LHCN-M2 (cell line): ENCODE measurements at places on chromosomes 6 and 20.

- DNase-seq: no peak
These were observed 49.3 kb downstream of the GFRA4 start for GRCh38 chr20:3613821-3614440.

GRCh38 chr6:151722342-151722741, 85.1 kb upstream of the ESR1 start:
- DNase-seq: no peak

DNA sequence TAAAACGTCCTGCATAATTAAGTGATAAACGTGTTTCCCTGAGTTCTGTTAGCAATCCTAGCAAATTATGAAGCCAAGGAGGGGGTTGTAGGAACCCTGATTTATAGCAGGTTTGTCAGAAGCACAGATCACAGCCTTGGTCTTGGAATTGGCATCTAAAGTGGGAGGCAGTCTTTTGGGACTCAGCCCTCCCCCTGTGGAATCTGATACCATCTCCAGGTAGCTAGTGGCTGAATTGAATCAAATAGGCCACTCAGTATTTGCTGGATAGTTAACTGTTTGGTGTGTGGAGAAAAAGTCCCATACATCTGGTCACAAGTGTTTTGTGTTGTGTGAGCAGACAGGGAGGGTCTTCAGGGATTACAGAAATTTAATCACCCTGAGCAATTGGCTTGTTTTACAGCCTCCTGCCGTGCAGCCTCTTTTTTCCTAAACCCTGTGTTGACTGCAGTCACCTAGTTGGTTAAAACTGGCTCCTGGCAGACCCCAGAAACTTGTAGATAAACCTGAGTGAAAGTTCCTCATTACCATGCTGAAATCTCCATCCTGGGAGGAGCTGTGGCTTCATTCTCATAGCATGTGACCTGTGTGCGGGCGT, 19.0 kb upstream of the KIFC1 start:
- DNase-seq: no peak

GRCh38 chr6:107447663-107448216, 11.6 kb downstream of the PDSS2 start:
- DNase-seq: no peak

DNA sequence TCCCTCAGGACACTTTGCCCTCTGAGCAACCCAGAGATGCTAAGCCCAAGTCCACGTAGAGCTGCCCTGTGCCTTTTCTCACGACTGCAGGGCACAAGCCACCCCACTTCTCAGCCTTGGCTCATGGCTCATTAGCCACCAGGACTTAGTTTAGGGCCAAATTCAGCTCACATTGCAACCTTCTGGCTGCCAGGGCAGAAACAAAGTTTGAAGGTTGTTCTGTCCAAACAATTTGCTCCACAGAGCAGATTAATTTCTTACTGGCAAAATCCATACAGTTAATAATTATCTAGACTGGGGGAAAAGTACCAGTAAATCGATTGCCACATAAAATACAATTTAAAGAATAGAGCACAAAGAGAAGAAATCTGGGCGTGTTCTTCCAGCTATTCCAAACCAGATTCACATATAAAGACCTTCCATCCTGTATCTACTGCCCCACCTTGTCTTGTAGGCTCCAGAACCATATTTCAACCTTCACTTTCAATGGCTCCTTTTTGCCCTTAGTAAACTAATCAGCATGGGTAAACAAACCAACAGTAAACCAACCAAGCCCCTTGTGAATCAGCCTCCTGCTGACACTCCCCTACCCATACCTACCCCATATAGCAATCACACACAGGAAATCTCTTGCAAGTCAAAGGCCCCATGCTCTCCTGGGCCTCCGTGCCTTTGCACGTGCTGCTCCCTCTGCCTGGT, 101.9 kb downstream of the QRSL1 start:
- no peak for DNase-seq

DNA sequence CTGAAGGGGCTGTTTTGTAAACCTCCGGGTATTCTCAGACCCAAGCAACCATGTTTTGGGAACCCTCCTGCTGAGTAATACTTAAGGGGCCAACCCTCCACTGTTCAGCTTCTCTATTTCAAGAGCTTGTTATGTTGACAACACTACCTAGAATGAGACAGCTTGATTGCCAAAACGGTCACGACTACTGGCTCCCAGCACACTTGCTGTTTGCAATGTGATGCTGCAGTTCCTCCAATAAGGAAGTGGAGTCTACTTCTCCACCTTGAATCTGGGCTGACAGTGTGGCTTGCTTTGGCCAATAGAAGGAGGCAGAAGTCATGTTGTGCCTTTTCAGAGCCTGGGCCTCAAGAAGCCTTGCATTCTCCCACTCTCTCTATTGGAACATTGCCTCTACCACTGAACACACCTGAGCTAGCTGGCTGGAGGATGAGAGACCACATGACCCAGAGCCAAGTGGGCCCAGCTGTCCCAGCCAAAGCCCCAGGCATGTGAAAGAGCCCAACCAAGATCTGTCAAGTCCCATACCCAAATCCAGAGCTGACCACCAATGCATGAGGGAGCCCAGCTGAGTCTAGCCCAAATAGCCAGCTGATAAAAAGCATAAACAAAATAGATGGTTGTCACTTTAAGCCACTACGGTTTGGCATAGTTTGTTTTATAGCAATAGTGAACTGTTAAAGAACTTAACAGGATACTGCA, 108.0 kb downstream of the PRND start:
- no peak for DNase-seq

DNA sequence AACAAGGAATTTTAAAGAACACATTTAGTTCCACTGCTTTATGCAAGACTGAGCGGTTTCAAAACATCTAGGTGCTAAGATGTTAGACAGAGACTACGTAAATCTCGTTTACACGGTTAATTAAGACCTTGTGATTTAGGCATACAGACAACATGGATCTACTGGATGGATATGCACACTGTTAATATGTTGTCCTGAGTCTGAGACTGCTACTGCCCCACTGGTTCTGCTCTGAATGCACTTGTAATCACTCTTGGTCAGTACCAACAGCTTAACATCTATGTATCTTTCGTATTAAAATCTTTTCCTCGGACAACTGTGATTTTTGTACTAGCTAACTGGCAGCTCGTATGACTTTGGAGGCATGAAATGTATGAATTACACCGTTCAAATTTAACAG, 3.1 kb downstream of the MAN1A1 start:
- no peak for DNase-seq

DNA sequence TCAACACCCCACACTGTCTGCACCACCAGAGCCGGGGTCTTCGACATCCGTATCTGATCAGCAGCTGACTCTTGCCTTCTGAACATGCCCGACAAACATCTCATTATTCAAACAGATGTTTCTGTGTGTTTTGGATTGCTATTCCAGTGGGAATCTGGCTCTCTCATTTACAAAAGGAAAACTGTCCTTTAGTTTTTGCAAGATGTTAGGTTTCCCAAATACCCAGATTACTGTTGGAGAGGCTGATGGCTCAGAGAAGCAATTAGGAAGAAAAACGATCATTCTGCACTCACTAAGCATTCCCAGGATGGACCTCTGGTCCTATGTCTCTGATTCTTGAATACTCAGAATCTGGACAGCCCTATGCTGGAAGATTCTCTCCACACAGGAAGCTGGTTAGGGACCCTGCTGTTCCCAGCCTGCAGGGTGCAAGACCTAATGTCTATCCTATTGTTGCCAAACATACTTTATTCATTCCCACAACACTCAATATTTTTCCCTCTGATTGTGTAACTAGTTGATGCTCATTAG, 532.9 kb downstream of the CDH26 start:
- DNase-seq: no peak

DNA sequence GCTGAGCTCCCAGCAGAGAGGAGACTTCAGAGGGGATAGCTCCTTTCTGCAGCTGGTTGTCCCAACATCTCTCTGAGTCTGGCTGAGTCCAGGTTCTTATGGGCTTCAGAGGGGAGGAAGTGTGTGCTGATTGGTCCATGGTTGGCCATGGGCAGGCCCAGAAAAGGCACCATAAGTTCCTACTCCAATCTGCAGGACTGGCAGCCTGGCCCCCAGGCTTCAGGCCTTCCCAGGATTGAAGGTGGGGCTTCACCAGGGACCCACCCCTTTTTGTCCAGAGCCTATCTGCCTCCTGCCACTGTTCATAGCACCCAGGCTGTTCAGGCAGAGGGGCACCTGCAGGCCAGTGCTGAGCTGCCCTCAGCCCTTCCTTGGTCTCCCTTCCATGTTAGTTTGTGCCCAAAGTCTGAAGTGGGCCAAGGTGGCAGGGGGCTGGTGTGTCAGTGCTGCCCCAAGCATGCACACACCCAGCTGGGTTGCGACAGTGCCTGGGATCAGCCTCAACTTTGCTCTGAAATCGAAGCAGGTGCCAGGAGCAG, 21.6 kb upstream of the TOP1 start:
- no peak for DNase-seq

- DNase-seq: no peak
These were observed 108.2 kb downstream of the KIF6 start for GRCh38 chr6:39617026-39617425.

DNA sequence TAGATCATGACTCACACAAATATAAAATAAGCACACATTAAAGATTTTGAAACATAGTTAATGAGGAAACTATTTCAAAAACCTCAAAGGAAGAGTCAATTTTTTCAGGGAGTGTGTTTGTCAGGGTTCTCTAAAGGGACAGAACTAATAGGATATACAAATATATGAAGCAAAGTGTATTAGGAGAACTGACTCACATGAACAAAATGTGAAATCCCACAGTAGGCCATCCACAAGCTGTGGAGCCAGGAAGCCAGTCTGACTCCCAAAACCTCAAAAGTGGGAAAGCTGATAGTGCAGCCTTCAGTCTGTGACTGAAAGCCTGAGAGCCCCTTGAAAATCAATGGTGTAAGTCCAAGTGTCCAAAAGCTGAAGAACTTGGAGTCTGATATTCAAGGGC, 898.0 kb upstream of the EYS start:
- no peak for DNase-seq

DNA sequence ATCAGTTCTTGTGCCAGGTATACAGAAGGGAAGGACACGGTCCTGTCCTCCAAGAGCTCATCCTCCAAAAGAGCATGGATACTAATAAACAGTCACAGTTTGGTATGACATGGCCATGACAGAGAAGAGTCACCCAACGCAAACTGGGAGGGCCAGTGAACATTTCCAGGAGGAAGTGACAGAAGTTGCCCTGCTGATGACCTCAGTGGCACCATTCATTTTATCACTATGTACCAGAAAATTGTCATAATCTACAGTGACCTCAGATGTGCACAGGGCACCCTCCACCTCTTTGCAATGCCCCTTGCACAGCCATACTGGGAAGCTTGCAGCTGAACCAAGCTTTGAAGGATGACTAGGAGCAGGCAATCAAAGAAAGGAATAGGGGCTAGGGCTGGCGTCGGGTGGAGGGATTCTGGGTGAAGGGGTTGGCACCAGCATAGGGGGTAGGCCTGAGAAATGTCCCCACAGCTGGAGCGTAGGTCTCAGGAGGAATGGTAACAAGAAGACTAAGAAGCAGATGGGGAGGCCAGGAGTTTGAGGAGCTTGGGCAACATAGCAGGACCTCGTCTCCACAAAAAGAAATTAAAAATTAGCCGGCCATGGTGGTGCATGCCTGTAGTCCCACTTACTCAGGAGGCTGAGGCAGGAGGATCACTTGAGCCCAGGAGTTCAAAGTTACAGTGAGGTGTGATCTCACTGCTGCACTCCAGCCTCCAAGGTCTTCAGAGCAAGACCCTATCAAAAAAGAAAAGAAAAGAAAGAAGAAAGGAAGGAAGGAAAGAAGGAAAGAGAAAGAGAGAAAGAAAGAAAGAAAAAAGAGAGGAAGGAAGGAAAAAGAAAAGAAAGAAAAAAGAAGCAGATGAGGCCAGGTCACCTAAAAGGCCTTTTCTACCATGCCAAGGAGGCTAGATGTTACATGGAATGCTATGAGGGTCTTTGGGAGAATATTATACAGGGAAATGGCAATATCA, 65.3 kb upstream of the SNX9 start:
- DNase-seq: no peak

- DNase-seq: no peak
These were observed 5.0 kb downstream of the PYGB start for GRCh38 chr20:25252686-25253421.

GRCh38 chr6:157181649-157182048, 141.7 kb downstream of the TMEM242 start:
- DNase-seq: no peak

DNA sequence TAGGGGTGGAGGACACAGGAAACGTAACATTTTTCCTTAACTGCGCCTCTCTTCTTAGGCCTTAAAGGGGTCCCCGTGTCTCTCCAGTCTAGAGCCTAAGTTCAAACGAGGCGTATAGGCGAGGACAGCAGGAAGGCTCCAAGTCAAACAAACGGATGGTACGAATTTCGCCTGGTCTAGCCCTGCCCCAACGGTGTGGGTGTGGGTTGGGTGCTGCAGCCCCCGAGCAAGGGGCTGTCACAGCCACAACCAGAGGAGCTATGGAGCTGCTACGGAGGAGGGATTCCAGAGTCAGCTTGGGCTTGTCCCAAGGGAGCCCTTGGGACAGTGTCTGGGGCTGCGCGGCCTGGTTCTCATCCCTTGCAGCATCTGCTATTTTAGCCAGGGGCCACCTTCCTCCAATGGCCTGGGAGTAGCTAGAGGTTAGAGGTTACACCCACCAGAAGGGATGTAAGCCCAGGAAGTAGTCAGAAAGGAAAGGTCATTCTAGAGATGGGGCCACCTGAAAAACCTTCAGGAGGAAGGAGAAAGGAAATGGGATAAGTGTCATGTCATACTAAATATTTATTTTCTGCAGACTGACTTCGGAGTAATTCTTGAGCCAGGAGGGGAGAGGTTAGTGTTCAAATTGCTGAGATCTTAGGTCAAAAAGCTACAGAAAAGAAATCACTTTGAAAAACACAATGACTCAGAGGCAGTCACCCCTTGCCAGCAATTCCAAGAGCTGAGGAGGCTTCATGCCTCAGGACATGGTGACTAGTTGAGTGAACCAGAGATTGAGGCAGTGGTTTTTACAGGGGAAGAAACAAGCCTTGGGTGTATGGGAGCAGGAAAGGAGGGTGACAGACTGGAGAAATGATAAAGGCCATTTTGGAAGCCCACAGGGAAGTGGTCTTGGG, 21.7 kb downstream of the VPS52 start:
- peak; percentile 70 for DNase-seq

GRCh38 chr6:21593927-21594415, 420 bp downstream of the SOX4 start:
- peak; percentile 73 for DNase-seq

DNA sequence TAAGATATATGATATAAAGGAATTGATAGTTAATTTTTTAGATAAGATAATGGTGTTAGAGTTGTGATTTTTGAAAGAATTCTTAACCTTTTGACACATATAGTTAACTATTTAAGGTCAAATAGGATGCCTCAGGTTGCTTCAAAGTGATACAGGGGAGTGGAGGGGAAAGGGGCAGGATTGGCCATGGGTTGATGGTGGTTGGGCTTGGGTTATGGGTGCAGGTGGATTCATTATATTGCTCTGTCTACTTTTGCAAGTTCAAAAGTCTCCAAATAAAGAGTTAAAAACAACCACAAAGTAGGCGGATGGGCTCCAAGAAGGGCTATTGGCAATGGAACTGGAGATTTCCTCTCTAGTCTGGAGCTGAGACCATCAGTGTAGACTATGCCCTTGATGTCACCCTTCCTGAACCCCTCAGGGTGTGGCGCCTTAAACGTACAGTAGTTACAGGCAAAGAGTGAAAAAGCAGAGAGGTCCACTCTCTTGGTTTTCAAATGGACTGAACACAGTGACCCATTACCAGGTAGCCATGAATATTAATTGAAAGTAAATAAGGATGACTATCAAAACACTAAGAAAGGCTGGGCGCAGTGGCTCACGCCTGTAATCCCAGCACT, 81.2 kb downstream of the PTPN1 start:
- no peak for DNase-seq

GRCh38 chr20:21693322-21693721, 12.1 kb upstream of the PAX1 start:
- no peak for DNase-seq
